ENCODE measurements at places on chromosomes 2 and 18. TPM values are rescaled to one million over a fixed set of nuclear protein-coding genes. Genes with fewer than 3 reads are reported as not detected.

GRCh38 chr18:45887585-45887984 lies 62.1 kb downstream of the SIGLEC15 start:
- H3K27me3 ChIP-seq, result no peaks in the 10 kb centered on the region
- no peak overlapping the region for H3K27ac ChIP-seq
- no peaks in the 10 kb centered on the region for H3K36me3 ChIP-seq
- no peak overlapping the region for H3K4me3 ChIP-seq

GRCh38 chr2:109677835-109678580 lies 63.8 kb downstream of the SOWAHC start:
- no peak overlapping the region for H3K27ac ChIP-seq
- DNase-seq, result no peak
- H3K4me3 ChIP-seq, result no peak overlapping the region

The FHOD3 gene
- 2.6 TPM for total RNA-seq

- no peaks in the 10 kb centered on the region for H3K36me3 ChIP-seq
- no peaks in the 10 kb centered on the region for H3K27me3 ChIP-seq
- no peaks in the 10 kb centered on the region for H3K4me1 ChIP-seq
- H3K27ac ChIP-seq, result no peak overlapping the region
- no peak overlapping the region for H3K4me3 ChIP-seq
- DNase-seq, result no peak
Observed at GRCh38 chr2:206832873-206833272, 67.5 kb downstream of the FASTKD2 start.

GRCh38 chr2:11705063-11705462 lies 35.1 kb upstream of the NTSR2 start:
- DNase-seq, result no peak
- H3K4me3 ChIP-seq, result no peak overlapping the region

- no peaks in the 10 kb centered on the region for H3K36me3 ChIP-seq
- no peaks in the 10 kb centered on the region for H3K27me3 ChIP-seq
- no peaks in the 10 kb centered on the region for H3K4me1 ChIP-seq
- H3K4me3 ChIP-seq, result no peak overlapping the region
Observed at GRCh38 chr18:66682855-66683322, 79.0 kb upstream of the CDH19 start.
